ENCODE measurements at places on chromosomes 6 and 20. TPM values are rescaled to one million over a fixed set of nuclear protein-coding genes. Genes with fewer than 3 reads are reported as not detected.

The ZNF334 gene
- polyA plus RNA-seq: 2.9 TPM

The MYCT1 gene
- polyA plus RNA-seq: 18.1 TPM

The SLC22A23 gene
- polyA plus RNA-seq: 4.9 TPM

The OGFRL1 gene
- polyA plus RNA-seq: 10.3 TPM

The IFT52 gene
- 16.6 TPM for polyA plus RNA-seq

The SOX18 gene
- 53.5 TPM for polyA plus RNA-seq

Measured in adipose tissue (tissue), 3 donors.